ENCODE measurements at places on chromosomes 11 and 22.
A peak's percentile ranks its signal among the peaks of the same experiment; 100 is the strongest.

DNA sequence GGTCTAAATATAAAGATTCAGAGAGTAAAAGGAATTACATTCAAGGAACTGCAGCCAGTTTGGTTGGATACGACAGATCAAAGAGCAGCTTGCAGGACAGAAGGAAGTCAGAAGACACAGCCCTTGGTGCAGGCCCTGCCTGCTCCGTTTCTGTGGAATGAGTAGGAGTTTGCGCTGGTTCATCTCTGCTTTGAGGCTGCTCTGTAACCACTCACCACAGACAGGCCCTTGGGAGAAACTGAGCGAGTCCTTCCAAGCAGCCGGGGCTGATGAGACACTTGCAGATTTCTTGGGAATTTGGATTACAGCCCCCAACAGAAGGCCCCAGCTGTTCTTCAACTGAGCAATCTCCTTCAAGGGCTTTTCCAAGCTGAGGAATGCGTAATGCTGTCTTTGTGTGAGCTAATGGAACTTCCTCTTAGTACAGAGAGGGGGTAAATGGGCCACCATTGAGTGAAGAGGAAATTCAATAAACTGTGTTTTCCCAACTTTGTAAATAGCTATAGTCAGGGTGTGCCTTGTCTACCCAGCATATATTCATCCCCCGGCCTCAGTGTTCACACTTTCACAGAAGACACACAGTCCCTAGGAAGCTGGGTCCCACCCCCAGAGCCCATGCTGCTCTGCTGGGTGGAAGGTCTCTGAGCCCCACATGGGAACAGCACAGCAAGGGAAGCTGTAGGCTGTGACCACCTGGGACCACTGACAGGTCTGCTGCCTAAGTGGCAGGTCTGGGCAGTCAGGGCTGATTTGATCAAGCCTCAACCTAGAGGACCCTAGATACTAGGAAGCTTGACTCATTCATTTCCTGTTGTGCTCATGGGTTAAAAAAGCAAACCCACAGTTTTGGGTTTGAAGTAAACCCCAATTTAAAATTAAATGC is 16.6 kb downstream of the IL10RA start:
- no peak for DNase-seq

DNA sequence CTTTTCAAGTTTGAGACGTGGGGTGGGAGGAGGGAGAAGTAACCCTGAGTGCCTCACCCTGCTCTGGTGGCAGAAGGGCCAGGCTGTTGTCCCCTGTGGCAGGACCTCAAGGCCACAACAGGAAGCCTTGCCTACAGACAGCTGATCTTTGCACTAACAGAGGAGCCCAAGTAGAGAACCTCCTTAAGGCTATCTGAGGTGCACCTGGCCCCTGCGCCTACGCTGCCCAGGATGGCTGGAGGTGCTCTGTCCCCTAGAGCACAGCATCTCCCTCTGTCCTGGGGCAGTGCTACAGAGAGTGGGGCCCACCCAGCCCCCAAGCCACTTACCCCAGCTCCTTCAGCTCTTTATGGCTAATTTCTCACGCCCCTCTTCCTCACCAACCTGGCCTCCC is 27.0 kb downstream of the MYO7A start:
- no peak for DNase-seq

DNA sequence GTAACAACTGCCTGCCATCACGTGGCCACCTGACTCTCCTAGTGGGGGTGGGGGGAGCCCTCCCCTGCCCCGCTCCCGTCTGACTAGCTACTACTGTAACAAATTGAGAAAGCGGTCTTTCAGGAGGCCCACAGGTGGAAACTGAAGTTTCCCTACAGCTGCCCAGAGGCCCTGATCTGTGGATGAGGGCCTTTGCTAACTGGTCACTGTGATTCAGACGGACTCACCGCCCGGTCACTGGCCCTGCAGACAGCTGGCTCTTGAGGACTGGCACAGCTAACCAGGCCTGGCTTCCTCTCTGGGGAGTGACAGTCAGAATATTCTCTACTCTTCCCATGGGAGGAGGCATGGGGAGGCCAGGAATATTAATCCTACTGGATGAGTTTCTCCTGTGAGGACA is 116.8 kb downstream of the ARHGAP8 start:
- no peak for DNase-seq

- DNase-seq = no peak
Measured at GRCh38 chr11:127919206-127920000, 668.0 kb downstream of the ETS1 start.

DNA sequence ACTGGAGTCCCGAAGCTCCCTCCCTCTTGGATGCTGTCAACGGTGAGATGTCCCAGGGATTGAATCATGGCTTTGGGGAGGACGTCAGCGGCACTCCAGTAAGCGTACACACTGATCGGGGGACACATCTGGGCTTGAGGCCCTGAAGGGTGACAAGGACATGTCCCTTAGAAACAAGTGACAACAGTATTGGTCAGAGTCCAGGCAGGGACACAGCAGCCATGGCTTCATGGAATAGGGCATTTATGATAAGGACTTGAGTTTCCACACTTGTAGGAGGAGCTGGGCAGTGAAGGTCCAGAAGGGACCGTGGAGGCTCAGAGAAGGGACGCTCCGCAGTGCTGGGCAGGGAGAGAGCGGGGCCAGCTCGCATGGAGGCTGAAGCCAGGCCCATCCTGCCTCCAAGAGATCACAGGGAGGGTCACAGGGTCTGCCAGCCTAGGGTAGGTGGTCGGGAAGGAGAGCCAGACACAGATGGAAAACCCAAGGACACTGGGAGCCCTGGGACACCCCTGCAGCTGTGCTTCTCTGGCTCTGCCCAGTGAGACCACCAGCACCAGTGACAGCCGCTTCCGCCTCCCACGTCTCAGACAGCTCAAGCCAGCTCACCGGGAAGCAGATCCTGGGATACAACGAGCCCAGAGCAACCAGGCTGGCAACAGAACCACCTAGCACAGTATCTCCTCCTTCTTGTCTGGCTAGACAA is 22.9 kb upstream of the RFPL3 start:
- no peak for DNase-seq

- DNase-seq = no peak
Measured at GRCh38 chr11:32079553-32079952, 11.3 kb upstream of the RCN1 start.

- peak; percentile 64 for DNase-seq
Measured at GRCh38 chr11:46674463-46675287, 25.7 kb downstream of the ARHGAP1 start.

- no peak for DNase-seq
Measured at GRCh38 chr11:113677685-113678084, 28.4 kb downstream of the TMPRSS5 start.

DNA sequence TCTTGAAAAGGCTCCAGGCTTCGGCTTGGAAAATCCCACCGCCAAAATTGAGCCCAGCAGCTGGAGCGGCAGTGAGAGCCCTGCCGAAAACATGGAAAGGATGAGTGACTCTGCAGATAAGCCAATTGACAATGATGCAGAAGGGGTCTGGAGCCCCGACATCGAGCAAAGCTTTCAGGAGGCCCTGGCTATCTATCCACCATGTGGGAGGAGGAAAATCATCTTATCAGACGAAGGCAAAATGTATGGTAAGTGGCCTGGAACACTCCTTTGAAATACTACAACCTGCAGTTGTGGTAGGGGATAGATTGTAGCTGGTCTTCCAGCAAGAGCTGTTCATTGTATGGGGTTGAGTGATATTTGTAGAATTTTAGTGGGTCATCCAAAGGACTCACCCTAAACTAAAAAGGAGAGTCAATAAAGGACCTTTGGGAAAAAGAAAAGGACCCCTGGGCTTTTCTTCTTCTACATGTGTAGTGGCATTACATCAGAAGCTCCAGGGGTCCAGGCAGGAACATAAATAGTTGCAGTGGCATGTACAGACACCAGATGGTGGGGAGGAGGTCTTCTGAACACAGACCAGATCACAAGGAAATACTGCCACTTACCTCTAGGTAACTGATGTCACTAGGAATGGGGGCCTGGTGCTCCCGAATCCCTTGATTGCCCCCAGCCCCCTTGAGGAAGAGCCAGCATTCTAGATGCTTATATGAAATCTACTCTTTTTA is 90.1 kb downstream of the TEAD1 start:
- no peak for DNase-seq

GRCh38 chr11:126411971-126412381 is 56.5 kb downstream of the ST3GAL4 start:
- DNase-seq = no peak
